NAMALWA (cell line): ENCODE measurements at places on chromosomes 1 and 21.
A peak's percentile ranks its signal among the peaks of the same experiment; 100 is the strongest.

GRCh38 chr1:60394436-60394835 is 320.9 kb upstream of the C1orf87 start:
- DNase-seq: peak; percentile 63

GRCh38 chr1:26949926-26950319 is 10.3 kb downstream of the KDF1 start:
- no peak for DNase-seq

DNA sequence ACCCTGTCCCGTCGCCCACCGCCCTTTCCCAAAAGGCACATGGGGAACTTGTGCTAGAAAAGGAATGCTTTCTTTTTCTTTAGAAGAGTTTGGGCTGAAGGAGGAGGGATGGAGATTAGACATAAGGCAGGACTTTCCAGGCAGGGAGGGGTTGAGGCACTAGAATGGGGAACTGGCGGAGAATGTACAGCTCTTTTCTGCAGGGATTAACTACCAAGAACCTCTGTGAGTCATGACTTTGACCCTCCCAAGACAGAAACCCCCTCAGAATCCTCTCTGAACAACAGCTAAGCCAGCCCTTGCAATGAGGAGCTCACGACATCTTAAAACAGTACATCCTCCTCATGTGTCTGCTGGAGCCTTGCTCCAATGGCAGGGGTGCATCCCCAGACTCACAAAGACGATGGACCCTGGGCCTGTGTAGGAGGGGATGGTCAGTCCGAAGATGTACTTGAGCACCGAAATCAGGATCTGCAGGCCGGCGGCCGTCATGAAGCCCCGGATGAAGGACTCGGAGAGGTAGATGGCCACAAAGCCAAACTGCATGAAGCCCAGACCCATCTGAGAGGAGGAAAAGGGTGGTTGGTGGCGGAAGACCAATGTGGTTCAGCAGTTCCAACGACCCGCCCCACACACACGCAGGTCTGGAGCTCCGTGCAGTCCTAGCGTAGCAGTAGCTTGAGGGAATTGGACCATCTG is 13.6 kb downstream of the SLC26A9 start:
- DNase-seq: no peak

GRCh38 chr1:89804642-89805237 is 16.1 kb upstream of the LRRC8D start:
- peak; percentile 91 for DNase-seq

DNA sequence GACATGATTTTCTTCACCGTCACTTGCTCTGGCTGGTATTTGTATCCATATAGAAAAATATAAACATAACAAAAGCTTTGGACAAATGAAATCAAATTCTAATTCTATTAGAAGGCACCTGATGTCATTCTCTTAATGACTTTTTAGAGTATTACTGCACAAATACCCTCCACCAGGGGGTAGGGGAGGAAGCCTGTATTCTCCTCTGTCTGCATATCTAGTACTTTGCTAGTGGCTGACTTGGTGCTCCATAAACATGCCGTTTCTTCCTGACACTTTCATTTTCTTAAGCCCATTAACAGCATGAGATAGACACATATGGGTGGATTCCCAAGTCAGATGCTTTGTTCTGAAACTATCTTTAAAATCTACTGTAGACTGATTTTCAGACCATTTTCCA is 20.6 kb upstream of the KCNJ15 start:
- DNase-seq: no peak

DNA sequence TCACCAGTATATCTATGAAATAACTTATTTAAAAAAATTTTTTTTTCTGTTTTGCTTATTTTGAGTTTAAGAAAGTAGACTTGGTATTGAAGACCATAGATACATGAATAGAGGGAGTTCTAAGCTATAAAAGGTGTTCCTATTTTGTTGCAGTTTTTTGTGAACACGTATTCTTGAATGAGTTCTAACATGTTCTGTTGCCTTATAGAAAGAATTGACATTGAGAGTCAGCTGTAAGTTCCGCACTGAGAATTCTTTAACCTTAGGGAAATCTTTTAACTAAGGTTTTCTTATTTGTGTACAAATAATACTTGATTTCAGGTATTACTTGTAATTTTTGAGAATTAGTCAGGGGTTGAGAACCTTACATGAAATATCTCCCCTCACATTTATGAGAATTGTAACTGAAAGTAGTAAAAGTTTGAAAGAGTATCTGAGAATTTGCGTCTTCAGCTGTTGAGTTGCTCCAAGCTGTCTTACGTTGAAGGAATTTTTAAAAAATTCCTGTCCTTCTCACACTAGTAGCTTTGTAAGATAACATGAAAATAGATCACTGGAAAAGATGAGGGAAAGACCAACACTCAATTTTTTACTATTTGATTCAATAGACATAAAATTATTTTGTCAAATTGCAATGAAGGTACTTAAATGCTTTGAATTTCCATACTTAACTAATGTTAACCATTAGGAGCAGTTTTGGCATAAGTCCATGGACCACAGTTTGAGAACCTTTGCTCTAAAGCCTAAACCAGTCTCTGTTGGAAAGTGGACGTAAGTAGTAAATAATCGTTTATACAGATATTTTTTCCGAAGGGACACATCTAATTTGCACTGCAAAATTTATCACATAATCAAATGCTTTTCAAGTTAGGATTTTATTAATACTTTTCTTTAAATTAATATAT is 3.8 kb downstream of the DR1 start:
- DNase-seq: peak; percentile 17

DNA sequence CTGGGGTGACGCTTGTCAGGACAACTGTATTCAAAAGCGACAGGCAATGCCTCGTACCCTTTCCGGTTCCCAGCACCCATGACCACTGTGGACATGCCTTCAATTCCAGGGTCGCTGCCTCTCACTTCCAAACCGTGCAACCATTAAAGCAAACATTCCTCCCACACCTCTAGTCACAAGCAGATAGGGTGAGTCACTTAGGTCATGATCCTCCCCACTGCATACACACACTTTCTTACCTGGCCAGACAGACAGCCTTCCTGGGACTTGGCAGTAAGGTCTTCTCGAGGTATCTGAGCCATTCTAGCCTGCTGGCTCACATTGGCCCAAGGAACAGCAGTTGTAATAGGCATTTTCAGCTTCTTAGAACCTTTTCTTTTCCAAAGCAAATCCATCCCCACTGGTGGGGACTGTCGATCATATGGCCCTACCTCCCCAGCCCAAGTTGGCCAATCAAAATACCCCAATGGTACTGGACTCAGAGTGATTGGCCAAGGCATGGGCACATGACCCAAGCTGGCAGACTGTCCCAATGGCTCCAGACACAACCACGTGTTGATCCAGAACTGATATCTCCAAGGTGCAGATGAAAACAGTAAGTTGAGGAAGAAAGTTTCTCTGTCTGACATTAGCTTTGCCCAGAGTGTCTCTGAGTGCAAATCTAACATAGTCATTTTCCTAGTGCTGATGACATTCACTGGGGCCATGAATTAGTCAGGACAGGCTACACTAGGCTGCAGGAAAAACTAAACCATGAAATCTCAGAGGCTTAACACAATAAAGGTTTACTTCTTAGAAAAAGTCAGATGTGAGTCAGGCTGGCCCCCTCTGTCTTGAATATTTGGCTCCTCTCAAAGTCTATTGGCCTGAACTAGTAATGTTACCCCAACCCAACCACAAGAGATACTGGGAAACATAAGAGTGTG is 113.8 kb downstream of the RRAGC start:
- DNase-seq: no peak

- DNase-seq: no peak
Observed at GRCh38 chr1:46587069-46587468, 17.0 kb downstream of the MKNK1 start.

GRCh38 chr1:103273106-103273505 is 164.8 kb upstream of the COL11A1 start:
- DNase-seq: no peak

- DNase-seq: no peak
Observed at GRCh38 chr1:119410961-119411360, 4.0 kb upstream of the HSD3B2 start.

DNA sequence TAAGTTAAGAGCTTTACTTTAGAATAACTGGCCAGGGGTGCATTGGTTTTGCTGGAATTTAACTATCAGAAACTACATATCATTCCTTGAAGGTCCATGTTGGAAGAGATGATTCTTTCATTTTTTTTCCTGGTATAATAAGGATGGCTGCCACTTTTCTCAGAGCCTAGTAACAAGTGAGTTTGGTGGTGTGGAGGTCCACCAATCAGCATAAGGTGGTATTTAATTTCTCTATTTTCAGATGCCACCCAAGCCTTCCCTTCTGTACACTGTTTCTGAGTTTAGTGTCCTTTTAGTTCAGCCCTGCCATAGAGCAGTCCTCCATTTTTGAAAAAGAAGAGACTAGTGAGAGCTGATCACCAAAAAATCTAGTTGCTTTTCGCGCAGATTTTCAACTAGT is 386.3 kb downstream of the USP25 start:
- no peak for DNase-seq

GRCh38 chr1:64514197-64514765 is 44.4 kb downstream of the CACHD1 start:
- no peak for DNase-seq

- no peak for DNase-seq
Observed at GRCh38 chr1:2865571-2866421, 64.3 kb upstream of the TTC34 start.

DNA sequence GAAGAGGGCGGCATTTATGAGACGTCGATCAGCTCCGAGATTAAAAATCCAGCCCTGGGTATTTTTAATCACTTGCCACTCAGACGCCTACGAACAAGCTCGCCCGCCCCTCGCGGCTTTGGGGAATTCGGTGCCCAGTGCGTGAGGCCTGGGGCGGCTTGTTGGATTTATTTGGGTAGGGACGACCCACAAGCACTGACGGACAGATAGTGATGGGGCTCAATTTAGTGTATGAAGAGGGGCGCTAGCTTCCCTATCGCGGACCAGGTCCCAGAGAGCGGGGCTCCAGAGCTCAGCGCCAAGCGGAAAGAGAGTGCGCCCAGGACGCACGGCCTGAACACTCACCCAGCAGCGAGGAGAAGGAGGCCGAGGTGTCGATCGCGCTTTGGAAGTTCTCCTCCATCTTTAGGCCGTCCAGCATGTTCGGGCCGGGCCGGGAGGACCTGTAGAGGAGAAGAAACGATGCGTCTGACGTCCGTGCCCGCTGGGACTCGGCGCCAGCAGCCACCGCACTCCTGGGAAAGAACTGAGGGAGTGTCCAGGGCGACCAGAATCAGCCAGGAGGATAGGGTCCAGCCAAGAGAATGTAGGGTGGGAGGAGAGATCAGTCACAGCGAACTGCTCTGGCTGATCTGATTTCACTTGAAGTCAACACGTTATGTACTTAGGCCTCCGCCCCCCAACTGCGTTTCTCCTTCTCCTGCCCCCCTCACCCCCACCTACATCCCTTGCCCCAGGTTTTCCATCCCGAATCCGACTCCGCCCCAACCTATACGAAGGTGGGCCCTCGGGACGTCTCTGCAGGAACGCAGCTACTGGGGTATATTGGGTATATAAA is 1.2 kb downstream of the LMX1A start:
- DNase-seq: no peak

DNA sequence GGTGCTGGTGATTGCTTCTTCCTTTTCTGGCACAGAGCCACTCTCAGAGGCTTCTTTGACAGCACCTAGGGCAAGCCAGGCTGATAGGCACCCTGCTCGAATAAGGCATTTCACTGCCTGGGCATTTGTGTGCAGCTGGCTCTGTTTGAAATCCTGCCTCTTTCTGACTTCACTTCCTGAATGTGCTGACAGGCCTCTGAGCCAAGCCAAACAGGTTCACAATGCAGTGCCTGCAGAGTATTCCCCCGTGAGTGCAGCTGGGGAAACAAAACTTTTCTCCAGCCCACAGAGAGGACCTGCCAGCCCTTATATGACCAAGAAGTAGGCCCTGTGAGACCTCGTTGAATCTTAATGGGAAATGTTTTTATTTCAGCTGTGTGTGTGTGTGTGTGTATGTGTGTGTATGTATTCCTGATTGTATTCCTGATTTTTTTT is 10.4 kb downstream of the JUN start:
- peak; percentile 51 for DNase-seq

DNA sequence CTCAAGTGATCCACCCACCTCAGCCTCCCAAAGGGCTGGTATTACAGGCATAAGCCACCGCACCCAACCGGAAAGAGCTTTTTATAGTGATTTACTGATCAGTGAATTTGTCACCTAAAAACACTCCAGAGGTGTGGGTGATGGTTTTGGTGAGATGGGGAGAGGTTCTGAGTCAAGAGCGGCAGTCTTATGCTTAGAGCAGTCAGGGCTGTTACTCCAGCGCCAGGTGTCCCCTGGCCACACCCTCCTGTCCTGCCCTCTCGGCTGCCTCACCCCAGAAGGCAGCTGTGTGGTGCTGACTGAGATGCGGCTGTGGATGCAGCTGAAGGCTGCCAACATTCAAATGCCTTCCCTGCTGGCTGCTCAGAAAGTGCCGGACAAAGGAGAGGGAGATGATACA is 94.5 kb upstream of the LPGAT1 start:
- DNase-seq: peak; percentile 62

GRCh38 chr1:212190169-212190568 is 95.0 kb upstream of the PPP2R5A start:
- no peak for DNase-seq

GRCh38 chr1:190747704-190748103 is 270.0 kb upstream of the BRINP3 start:
- no peak for DNase-seq

- DNase-seq: no peak
Observed at GRCh38 chr1:218624052-218624451, 278.9 kb downstream of the TGFB2 start.

- DNase-seq: no peak
Observed at GRCh38 chr1:26177182-26177684, at the start of gene CNKSR1. Gene CNKSR1, plus strand, starts transcription at chr1:26177491. Its CDS starts 57 bp downstream, at chr1:26177548.

- no peak for DNase-seq
Observed at GRCh38 chr1:107523061-107523460, 382.2 kb downstream of the NTNG1 start.

DNA sequence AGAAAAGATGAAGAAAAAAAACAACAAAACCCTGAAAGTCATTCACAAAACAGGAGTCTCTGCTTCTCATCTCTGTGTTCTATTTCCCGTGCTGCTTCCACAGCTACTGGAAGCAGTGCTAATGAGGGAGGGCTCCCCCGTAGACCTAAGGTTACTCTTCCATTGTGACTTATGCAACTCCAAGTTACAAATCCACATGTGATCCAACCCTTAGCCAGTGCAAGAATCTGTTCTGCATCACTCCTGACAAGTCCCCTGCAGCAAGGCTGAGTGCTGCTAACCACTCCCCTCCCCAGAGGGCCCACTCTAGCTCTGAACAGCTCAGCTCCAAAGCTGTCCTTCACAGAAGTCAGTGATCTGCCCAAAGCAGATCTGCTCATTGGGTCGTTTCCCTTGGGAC is 10.3 kb downstream of the DNALI1 start:
- DNase-seq: no peak
